ENCODE measurements at places on chromosomes 4 and X.

DNA sequence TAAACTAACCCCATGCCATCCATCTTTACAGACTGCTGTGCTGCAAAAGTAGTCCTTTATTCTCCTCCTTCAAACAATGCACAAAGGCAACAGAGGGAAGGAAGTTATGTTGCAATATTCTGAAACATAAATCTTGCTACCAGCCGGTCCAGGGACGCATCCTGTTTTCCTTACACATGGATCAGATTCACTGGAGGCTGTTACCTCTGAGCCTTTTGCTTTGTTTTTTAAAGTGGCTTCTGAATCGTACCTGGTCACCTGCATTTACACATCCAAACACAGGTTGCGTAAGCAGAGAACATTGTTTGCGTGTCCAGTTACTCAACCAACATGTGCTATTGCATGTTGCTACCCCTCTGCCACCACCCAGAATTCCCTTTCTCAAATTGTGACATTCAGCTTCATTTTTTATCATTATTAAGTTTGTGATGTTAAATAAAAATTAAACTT is 8.8 kb downstream of the PPARGC1A start:
- no peak for DNase-seq

DNA sequence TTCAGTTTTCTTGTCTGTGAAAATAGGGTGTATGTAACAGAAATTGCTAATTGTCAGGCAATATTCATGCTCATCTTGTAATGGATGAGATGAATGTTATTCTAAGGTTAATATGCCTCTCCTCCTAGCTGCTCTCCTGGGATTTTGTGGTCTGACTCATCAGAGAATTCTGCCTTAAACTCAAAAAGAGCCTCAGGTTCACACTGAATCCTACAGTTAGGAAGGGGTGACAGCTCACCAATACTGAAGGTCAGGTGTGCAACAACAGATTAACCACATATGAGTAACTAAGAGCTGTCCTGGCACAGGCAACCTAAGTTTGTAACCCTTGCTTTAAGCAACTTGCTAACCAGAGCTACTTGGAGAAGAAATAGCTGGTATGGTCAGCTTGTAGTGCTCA is 197.7 kb downstream of the SPATA18 start:
- no peak for DNase-seq

DNA sequence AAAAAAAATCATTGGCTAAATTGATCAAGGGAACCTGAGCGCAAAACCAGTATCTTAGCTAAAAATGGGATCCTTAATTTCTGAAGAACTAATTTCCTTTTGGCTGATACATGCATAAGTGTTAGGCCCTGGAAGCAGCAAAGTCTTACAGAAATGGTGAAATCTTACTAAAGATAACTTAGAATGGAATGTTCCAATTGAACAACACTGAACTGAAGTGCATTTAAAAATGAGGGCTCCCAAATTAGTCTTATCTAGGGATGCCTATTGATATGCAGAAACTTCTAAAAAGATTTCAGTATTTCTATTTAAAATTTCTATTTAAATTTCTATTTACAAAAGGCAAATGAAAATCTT is 120.7 kb upstream of the BANK1 start:
- DNase-seq, result no peak

- no peak for DNase-seq
Measured at GRCh38 chrX:138771047-138771446, 59.5 kb upstream of the FGF13 start.

DNA sequence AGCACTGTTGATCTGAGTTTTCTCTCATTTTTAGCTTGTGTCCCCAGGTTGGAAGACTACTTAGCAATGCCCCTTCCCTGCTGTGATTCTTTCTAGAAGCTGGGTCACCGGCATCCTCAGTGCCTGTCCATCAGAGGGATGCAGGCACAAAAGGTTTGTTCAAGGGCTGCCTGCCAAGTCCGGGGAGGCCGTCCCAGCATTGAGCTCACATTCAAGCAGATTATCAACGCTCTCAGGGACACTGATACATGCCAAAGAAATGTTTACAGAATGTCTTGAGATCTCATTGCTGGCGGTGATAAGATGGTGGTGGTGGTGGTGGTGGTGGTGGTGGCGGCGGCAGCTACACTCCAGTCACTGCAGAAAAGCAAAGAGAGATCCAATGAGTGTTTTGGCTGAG is 79.6 kb upstream of the VCX3A start:
- DNase-seq, result no peak

DNA sequence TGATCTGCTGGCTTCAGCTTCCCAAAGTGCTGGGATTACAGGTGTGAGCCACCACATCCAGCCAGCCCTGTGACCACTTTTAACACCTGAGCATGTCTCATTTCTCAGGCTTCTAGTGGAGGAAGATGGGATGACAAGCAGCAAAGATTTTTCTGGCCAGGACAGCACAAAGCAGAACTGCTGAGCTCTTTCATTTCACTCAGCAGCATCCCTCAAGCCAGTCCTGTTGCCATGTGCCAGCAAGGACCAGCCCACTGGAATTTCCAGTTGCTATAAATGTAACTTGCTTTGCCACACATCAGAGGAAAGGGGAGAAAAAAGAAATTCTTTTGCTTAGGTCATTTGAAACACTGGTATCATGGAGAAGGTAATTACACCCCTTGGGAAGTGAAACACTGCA is 75.9 kb downstream of the SLC9A7 start:
- no peak for DNase-seq

DNA sequence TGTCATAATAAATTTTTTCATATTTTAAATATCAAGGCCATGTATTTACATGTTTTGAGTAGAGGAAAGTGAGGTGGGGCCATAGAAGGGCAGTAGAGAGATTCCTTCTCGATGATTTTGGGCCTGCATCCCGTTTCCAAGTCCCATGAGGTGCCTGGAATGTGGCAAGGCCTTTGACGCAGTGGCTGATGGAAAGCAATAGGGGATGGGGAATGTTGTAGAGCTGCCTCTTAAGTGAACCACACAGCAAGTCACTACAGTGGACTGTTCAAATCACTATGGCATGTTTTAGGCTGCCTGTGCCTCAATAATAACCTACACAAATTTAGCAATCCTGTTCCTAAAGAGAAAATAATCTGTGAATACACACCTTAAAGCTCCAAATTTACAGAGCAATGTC is 48.3 kb downstream of the ANXA5 start:
- no peak for DNase-seq

DNA sequence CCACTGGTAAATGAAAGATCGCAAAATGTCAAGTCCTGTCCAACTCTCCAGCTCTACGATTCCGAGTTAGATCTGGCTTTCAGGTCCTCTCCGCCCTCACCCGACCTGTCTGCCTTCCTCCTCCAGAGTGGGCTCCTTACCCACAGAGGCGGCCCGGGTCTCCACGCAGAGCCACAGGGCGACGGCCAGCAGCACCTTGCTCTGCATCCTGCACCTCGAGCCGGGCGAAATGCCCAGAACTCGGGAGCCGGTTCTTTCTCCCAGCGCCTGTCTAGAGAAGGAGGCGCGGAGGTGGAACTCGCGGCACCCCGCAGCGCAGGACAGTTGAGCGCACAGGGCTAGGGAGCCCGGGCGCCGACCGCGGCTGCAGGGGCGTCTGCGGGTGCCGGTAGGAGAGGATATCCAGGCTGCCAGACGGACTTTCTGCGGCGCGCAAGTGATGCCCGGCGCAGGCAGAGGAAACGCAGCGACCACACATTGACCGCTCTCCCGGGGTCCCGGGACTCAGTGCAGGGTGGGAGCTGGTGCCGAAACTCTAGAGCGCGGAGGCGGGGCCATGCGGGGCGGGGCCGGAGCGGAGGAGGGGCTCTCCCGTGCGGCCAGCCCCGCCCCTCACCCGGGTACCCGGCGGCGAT is at the start of gene KDR:
KDR (minus strand) TSS at position 509 of the 635 bp plus-strand sequence; CDS start at position 207, 302 bp downstream.
- DNase-seq, result no peak

GRCh38 chrX:48498374-48498809 is 10.4 kb upstream of the PORCN start:
- peak; percentile 57 for DNase-seq

- DNase-seq, result no peak
Measured at GRCh38 chrX:27549688-27550087, 40.5 kb upstream of the DCAF8L2 start.

- DNase-seq, result no peak
Measured at GRCh38 chr4:128279624-128280225, 7.9 kb downstream of the PGRMC2 start.

GRCh38 chr4:52638717-52639116 is 20.4 kb downstream of the USP46 start:
- no peak for DNase-seq

GRCh38 chr4:112085156-112086035 is 59.9 kb upstream of the FAM241A start:
- DNase-seq, result no peak

GRCh38 chrX:33211356-33212260 is at the start of gene DMD:
TSS of gene DMD (minus strand) at chrX:33211549. CDS start at chrX:33211312, 237 bp downstream.
- DNase-seq, result no peak

GRCh38 chr4:41476310-41476885 is 61.6 kb upstream of the LIMCH1 start:
- no peak for DNase-seq

DNA sequence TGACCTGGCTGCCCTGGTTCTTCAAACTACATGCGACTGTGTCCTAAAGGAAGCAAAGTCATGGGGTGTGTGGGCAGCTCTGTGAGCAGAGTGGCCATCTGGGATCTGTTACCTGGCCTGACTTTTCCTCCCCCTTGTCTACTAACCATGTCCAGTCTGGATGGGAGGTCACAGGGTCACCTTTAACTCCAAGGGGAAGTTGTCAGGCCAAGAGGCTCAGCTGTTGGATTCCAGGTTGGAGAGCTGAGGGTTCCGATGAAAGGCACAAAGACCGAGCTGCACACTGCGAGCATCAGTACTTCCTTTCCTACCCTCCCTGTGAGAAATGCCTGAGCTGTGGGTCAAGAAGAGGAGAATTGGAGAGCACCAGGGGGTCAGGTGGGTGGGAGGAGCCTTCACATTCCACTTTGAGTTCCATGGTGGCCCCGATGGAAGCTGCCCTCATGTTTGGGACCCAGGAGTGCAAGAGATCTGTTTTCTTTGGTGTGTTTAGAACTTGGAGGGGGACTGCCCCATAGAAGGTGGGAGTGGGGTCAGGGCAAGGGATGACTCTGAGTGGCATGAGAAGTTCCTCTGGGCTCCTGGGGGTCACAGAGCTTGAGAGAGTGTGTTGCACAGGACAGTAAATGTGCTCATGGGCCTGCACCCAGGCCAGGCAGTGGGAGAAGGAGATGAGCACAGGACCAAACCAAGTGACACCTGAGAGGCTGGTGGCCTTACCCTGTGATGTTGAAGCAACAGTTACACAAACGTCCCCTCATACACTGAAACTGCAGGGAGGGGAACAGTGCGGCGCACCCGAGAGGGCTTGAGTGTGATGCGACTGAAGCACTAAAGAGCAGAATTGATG is 36.2 kb downstream of the RGS12 start:
- no peak for DNase-seq

DNA sequence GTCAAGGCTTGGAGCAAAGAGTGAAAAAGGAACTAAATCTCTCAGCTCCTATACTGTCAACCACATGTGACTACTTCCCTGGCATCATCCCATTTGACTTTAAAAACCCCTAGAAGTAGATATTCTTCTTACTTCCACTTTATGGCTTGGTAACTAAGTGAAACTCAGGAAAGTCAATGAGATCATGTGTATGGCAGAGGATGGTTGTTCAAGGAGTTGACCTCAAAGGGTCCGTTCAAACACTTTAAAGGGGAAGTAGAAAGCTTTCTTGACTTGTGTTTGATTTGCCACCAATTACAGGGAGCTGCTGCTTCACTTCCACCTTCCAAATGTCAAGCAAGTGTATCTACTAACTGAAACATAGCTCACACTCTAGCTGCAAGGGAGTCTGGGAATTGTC is 187.2 kb downstream of the RAB28 start:
- no peak for DNase-seq

GRCh38 chrX:144722307-144722706 is 525.0 kb upstream of the SPANXN1 start:
- no peak for DNase-seq

GRCh38 chr4:162705130-162705803 is 461.4 kb downstream of the NAF1 start:
- DNase-seq, result no peak

DNA sequence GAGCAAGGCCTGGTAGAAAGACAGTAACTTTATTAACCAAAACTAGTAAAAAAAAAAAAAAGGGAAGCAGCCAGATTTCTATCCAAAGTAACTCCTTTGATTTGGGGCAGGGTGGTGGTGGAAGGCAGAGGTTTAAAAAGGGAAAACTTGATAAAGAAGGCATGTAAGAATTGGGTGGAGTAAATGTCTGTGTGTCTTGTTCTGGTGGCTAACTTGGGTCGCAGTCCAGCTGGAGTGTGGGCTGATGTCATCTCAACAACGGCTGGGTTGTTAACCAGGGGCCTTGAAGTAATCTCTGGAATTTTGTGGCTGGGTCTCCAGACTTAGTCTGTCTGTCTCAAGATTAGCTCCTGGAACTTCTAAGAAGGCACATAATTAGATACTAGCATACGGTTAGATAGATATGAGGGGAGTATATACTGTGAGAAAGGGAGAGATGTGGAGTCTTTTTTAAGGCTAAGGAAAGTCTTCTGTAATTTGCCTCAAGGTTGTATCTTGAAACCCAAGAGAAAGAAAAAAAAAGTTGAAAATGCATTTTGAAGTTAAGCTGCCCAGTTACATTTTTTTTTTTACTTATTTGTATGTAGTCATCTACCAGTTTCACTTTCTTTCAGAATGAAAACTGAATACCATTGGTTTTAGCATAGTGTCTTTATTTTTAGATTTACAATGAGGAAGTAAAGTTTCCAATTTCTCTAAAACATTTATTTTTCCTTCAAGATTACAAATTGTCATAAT is 48.3 kb downstream of the MTHFD2L start:
- peak; percentile 70 for DNase-seq

- no peak for DNase-seq
Measured at GRCh38 chr4:110626532-110627153, 3.8 kb upstream of the PITX2 start.

DNA sequence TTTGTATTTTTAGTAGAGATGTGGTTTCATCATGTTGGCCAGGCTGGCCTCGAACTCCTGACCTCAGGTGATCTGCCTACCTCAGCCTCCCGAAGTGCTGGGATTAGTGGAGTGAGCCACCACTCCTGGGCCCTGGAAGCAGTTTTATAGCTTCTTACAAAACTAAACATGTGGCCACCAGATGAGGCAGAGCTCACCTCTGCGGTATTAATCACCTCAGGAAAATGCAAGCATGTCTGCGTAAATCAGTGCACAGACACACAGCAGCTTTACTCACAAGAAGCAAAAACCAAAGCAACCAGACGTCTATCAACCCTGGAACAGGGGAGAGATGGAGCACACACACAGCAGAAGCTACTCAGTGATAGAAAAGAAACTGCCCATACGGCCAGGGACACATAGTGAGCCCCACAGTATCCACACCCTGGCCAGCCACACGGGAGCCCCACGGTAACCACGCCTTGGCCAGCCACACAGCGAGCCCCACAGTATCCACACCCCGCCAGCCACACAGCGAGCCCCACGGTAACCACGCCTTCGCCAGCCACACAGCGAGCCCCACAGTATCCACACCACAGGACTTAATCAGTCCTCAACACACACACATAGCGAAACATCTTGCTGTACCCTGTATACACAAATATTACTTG is 30.2 kb downstream of the PPP2R3B start:
- DNase-seq, result peak; percentile 3

DNA sequence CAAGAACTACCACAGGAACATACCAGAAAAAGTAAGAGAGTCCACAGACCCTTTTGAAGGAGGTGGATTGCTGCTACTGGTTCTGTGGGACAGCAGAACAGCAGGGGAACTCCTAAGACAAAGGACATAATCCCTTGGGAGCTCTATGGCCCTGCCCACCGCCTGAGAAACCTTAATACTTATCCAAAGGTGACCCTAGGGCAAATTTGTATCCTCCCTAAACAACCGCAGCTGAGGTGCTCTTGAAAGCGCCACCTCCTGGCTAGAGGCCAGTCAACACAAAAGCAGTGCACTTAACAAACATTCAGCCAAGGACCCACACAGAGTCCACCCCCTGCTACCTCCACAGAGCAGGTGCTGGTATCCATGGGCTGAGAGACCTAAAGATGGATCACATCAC is 136.8 kb downstream of the ADAM29 start:
- DNase-seq, result no peak
